Anterior cingulate cortex (tissue), 58 donors: ENCODE measurements at places on chromosomes 2 and 18.

DNA sequence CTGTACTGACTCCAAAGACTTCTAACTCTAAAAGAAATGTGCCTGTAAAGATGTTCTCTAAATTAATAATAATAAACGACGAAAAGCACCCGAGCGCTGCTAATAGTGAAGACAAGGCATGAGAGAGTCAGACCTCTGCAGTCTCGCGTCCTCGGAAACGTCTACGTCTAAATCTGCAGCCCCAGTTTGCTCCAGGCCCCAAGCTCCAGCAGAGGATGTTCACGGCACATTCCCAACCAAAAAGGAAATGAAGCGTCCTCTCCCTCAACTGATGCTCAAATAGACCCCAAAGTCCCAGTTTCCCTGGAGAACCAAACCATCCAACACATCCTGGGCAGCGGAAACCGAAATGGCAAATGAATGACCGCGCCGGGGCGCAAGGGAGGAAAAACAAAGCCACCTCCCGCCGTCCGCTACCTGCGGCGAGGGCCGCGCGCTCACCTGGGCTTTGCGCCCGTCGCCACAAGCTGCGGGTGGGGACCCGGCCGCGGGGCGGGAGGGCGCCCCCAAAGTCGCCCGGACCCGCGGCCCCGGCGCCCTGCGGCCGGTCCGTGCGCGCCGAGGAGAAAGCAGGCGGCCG is 47.1 kb upstream of the CCDC150 start:
- DNase-seq: no peak

- DNase-seq: no peak
Observed at GRCh38 chr2:23235292-23235691, 149.7 kb upstream of the KLHL29 start.

GRCh38 chr2:128733450-128733849 is 414.8 kb upstream of the HS6ST1 start:
- DNase-seq: no peak

DNA sequence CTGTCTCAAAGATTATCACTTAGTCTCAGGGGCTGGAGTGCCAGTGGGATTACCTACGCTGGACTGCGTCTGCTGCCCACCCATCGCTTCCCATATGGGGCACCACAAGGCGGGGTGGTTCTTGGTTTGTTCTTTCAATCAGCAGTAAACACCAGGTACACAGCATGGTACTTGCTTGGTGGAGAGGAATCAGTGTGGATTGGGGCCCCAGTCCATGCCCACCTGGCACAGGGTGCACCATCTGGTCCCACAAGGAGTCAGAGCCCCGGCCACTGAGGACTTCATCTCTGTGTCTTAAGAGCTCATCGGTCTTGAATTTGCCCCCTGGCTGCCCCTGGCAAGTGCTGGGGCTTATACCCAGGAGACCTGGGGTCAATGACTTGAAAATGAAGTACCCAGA is 96.2 kb downstream of the GLI2 start:
- no peak for DNase-seq

- DNase-seq: no peak
Observed at GRCh38 chr2:104703669-104704068, 150.2 kb upstream of the POU3F3 start.

GRCh38 chr2:23495661-23496114 is 110.7 kb downstream of the KLHL29 start:
- DNase-seq: no peak

GRCh38 chr2:25023333-25023732 is 18.5 kb upstream of the EFR3B start:
- DNase-seq: no peak

GRCh38 chr2:8679827-8680731 is 1.8 kb upstream of the ID2 start:
- DNase-seq: peak; percentile 26

DNA sequence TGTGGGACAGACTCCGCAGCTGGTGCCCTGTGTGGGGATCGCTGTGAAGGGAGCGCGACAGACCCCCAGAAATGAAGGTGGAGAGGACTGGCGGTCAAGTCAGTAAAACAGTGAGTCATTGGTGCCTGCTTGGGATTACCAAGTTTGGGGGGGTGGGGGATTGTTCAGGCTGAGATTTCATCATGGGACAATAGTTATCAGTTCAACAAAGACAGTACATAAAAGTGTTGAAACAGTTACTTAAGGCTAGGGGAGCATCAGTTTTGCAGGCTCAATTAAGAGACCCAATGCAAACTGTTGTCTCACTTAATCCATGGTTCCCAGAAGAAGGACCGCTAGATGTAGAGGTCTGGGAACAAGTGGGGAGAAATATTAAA is 42.4 kb upstream of the PDK1 start:
- no peak for DNase-seq

DNA sequence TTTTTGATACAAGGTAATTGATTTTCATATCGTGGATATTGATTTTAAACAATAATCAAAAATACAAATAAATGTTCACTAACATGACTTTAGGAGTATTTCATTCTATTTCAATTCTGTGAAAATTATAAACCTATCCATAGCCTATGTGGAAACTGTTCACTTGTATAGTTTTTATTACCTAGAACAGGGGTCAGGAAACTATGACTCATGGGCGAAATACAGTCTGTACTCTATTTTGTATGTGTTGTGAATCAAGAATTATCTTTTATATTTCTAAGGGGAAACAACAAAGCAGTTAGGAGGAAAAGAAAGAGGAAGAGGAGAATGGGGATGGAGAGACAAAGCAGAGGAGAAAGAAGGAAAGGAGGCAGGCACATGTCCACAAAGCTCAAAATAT is 181.7 kb upstream of the VRK2 start:
- DNase-seq: no peak

- no peak for DNase-seq
Observed at GRCh38 chr2:235199128-235199527, 247.3 kb downstream of the SH3BP4 start.

- no peak for DNase-seq
Observed at GRCh38 chr2:72765997-72766609, 59.7 kb downstream of the EXOC6B start.

DNA sequence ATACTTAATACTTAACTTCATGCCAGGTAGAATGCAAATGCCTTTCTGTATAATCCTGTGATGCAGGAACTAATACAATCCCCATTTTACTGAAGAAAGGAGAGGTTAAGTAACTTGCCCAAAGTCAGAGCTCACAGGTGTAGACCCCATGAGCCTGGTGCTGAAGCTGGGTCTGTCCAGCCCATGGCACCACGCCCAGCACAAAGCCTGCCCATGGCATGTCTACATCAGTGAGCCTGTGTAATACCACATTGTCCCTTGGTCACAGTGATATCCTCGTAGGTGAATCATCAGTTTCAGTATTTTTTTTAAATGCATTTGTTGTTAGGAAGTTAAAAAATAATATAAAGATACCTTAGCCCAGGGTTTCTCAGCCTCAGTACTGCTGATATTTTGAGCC is 69.9 kb upstream of the MCFD2 start:
- DNase-seq: no peak

DNA sequence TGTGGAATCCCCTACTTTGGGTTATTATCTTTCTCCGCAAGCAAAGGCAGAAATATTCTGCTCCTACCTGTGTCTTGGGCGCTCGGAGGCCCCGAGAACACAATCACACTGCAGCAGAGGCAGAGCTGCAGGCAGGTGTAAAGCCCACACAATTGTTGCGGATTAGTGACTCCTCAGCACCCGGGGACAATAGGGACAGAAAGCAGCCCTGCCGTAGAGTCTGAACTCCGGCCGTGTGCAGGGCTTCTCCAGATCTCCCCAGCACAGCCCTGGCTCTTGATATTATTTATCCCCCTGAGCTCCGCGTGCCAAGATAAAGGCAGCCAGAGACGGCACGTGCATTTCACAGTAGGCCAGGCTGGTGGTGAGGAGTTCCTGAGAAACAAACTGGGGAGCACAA is 229.2 kb downstream of the EN1 start:
- no peak for DNase-seq

- no peak for DNase-seq
Observed at GRCh38 chr2:25714740-25715139, 41.4 kb upstream of the DTNB start.

DNA sequence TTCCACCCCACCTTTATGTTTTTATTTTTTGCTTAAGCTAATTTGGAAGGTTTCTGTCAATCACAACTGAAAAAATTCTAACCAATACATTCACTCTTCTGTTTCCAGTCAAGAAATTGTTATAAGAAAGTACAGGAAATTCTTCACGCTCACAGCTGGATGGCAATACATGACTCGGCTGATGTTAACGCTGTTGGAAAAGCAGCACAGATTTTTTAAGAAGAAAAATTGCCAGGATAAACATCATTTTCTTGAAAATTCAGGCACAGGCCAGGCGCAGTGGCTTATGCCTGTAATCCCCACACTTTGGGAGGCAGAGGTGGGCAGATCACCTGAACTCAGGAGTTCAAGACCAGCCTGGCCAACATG is 46.1 kb downstream of the STPG4 start:
- DNase-seq: no peak

DNA sequence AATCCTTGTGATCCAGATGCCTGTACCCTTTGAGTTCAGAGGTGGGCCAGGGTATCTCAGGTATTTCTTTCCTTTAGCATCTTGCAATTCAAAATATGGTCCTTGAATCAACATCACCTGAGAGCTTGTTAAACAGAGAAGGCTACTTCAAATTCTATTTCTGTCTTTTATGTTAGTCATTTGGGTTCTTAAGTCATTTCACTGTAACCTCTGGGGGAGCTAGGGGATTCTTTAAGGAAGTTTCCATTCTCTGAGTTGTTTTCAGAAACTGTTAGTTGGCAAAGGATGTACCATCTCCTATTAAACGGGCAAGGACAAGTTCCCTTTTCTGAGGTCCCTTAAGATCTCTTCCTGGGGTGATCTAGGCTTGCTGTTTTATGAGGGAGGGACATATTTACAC is 16.6 kb downstream of the CFLAR start:
- no peak for DNase-seq

DNA sequence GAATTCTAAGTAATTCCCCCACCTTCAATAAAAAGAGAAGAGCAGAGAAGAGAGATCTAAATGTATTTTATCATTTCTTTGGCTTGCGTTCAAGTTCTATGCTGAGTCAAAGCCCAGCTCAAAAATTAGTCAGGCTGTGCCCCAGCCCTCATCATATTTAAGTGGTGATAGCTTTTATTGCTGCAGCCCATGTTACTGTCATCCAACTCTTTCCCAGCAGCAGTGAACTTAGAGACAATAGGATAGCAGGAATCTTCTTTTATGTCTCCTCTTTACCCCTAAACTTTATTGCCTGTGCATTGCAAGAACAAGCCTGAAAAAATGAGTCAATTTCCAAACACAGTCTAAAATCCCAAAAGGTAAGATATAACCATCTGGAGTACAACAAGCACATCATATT is 1599.3 kb upstream of the PIK3C3 start:
- no peak for DNase-seq

- no peak for DNase-seq
Observed at GRCh38 chr2:9394816-9395215, 28.5 kb downstream of the ITGB1BP1 start.

GRCh38 chr2:127140538-127140937 is 33.6 kb upstream of the BIN1 start:
- no peak for DNase-seq

DNA sequence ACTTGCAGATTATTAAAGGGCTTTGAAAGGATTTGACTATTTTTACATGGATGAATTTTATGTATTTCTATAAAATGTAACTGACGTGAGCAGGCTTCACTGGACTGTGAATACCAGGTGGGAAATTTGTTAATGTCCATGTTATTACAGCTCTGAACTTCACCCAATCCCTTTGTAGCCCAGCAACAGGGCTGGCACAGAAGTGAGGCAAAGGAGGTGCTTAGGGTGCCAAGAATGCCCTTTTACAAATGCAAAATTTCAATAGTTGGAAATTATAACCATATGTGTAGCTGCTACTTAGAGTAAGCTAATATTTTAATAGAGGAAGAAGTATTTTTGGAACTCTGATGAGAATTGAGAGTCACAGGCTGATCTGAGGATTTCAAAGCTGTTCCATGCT is 53.7 kb upstream of the FAM98A start:
- no peak for DNase-seq

GRCh38 chr2:230097841-230098240 is 29.1 kb upstream of the SLC16A14 start:
- no peak for DNase-seq

DNA sequence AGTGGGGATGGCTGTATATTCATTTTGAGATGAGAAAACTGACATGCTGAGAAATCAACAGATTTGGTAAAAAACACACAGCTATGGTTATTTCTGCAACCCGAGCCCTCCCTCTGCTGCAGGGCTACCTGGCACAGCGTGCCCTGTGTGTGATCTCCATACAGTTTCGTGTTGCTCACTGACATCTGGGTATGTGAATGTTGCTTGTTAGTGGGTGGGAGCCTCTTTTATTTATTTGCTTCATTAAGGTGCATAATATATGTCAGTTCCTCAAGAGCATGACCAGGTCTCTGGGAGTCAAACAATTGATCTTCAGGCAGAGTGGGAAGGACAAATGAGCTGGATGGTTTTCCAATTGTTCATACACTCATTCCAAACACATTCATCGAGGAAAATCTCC is 139.1 kb upstream of the FHL2 start:
- no peak for DNase-seq

DNA sequence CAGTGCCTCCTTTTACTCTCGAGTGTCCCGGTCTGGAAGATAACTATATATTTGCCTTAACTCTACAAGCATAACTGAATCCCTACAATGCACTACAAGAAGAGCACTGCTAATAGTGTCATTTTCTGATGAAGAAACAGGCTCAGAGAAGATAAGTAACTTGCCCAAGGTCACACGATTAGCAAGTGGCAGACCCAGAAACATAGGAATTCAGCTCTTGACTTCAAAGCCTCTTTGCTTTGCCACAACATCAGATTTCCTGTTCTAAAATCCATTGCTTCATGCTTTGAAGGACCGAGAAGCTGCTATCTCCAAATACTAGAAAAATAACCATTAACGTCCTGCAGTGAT is 65.6 kb downstream of the HS1BP3 start:
- no peak for DNase-seq

DNA sequence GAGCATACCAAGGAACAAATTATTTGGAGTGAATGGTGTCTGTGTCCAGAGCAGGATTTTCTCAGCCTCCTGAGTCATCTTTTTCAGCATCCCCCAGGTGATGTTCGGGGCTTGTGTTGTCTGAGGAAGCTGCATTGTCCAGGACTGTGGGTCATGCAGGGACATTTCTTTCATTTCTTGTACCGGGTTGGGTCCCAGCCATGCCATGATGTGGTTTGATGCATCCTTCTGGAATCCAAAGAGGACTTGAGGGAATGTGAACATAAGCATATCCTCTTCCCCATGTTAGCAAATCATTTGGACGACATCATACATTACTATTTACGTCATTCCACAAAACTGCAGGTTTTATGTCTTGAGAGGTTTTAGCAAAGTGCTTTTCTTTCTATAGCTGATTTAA is 797.8 kb downstream of the CCDC85A start:
- DNase-seq: no peak
